Muscle of leg (tissue), 16 donors: ENCODE measurements at places on chromosomes 6 and 20.
A peak's percentile ranks its signal among the peaks of the same experiment; 100 is the strongest.

GRCh38 chr6:42315991-42316970, 98.6 kb upstream of the MRPS10 start:
- no peak for DNase-seq

DNA sequence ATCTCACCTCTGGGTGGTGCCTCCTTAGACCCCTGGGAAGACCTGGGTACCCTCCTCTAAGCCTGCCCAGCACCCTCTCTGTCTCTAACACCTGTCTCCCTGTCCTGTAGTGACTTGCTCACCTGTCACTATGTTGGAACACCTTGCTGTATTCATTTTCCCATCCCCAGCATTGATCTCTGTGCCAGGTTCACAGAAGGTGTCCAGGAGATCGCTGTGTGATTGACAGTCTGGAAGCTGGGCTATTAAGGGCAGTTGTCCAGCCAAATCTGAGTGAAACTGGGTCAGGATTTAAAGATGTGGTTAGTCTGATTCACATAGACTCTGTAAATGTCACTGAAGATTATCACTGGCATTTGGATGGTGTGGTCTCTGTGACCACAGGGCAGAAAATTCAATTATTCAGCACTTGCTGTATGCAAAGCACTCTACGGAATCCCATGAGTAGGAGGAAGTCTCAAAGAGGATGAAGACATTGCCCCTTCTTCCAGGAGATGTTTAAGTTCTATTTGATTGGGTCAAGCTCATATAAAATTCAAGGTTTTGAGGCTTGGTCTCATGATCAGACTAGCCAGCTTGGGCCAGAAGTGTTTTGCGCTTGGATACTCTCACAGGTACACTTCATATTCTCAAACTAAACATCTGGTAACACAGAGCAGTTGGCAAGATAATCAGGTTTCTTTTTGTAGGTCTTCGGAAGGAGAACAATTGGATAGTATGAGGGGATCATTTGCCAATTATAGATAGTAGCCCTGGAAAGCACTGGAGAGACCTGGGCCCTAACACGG, 57.8 kb upstream of the TAGAP start:
- DNase-seq: no peak

- DNase-seq: no peak
These were observed 1257.2 kb upstream of the EYS start for GRCh38 chr6:66964216-66964615.

DNA sequence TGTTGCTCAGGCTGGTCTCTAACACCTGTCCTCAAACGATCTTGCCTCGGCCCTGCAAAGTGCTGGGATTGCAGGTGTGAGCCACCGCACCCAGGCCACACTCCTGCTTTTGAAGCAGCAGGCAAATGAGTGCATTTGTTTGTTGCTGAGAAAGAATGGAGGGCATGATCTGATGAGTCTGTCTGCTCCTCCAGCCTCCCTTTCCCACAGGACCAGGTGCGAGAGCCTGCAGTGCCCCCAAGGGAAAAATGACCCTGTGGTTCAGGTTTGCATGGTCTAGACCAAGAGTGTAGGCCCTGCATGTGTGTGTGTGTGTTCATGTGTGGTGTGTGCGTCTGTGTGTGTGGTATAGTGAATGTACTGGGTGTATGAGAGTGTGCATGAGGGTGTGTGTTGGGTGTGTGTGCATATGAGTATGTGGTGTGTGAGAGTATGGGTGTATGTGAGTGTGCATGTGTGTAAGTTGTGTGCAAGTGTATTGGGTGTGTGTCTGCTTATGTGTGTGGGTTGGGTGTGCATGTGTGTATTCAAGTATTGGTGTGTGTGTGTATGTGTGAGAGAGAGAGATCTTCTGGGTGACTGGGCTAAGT, 22.8 kb upstream of the FOXC1 start:
- DNase-seq: no peak

DNA sequence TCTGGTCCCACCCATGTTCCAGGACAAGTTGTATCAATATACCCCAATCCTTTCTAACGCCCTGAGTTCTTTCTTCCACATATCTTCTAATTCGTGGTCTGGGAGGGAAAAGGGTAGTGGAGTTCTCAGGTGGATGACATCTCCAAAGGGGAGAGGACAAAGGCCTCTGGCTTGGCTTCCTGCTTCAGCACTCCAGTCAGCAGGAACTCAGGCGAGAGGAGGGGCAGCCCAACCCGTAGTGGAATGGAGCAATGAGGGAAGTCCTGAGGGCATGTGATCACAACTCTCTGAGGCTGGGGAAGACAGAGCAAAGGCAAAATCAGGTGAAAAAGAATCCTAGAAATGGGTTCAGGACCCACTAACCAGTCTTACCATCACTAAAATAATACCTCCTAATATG, 9.6 kb upstream of the NRM start:
- no peak for DNase-seq

DNA sequence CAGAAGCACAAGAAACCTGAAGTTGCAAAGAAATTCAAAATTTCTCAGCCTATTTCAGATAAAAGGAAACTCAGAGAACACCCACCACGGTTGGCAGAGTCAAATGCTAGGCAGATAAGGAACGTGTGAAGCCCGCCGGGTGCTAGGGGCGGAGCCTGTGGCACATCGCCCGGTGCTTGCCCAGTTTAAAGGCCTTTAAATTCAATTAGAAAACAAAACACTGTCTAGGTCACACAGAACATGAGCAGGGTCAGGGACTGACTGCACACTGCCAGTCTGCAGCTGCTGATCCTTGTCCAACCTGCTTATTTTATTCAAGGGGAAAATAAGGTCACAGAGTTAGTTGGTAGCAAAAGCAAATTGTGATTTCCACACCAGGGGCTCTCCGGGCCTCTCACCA, 75.8 kb downstream of the PSMG4 start:
- DNase-seq: peak; percentile 72

DNA sequence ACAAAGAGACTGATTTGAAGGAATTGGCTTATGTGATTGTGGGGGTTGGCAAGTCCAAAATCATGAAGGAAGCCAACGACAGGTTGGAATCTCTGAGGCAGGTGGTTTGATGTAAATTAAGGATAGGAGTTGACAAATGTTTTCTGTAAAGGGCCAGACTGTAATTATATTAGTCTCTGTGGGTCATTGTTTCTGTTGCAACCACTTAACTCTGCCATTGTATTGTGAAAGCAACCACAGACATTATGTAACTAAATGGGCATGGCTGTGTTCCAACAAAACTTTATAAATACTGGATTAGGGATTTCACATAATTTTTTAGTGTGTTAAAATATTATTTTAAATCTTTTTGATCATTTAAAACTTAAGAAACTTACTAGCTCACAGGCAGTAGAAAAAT, 199.2 kb upstream of the MYLIP start:
- no peak for DNase-seq

DNA sequence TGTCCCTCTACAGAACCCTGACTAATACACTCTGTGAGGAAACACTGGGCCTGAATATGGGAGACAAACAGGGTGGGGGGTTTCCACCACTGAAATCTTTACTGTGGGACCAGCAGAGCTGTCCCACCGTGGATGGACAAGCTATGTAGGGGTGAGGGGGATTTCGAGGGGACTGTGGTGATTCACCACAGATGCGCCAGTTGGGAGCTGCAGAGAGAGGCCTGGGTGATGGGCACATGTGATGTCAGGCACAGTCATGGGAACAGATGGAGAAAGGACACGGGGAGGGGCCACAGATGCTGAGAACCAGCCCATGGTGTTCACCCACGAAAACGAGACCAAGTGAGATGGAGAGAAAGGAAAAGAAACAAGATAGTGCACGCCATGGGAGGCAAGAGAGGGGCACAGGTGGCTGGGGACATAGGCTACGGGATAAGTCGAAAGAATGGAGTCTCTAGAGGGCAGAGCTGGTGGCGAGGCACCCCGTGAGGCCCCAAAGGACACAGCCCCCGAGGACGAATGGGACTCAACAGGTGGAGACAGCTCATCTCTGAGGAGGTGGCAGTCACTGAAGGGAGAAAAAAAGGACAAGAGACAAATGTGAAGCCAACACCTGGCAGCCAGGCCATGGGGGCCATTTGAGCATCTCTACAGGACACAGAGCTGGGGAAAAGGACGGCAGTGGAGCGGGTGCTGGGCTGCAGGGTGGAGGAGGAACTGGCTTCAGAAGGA, 10.5 kb upstream of the RAMACL start:
- no peak for DNase-seq

GRCh38 chr6:129102741-129103140, 219.8 kb downstream of the LAMA2 start:
- DNase-seq: peak; percentile 91

- peak; percentile 83 for DNase-seq
These were observed 341.6 kb downstream of the PRKN start for GRCh38 chr6:162385980-162386379.

DNA sequence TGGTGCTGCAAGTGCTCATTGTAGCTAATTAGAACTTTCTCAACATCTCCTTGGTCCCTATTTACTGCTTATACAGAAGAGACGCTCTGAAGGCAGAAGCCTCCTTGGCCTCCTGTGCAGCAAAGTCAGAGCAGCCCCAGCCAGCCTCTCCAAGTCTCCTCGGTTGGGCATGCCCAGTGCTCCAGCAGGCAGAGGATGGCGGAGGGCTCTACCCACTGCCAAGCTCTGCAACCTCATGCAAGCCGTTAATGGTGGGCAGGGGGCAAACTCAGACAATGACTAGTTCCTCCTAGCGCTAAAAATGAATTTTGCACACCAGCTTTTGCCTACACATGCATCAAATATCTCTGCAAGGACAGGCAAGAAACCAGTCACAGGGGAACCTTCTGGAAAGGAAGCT, 27.8 kb downstream of the NOL4L start:
- no peak for DNase-seq

- DNase-seq: no peak
These were observed 83.3 kb downstream of the CHD6 start for GRCh38 chr20:41534842-41535241.

GRCh38 chr20:47480239-47480638, 21.4 kb upstream of the NCOA3 start:
- no peak for DNase-seq
